ENCODE measurements at places on chromosomes 4 and X. TPM values are rescaled to one million over a fixed set of nuclear protein-coding genes. Genes with fewer than 3 reads are reported as not detected.

DNA sequence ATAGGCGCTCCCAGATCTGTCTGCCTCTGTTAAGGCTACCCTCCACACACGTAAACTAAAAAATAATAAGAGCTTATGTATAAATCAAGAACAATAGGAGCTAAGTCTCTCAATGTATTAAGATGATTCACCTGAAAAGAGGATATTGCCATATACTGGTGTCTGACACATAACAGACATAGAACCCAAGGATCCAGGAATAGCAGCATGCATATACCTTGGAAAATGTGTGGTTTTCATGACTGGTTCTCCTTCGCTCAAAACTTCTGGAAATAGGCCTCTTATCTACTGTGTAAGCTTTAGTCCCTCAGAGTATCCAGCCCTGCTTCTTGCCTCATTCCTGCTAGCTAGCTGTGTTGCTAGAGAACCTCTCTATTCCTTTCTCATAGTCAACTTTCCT lies 203.7 kb upstream of the SLITRK2 start:
- DNase-seq: no peak

The OPHN1 gene
- 22.3 TPM for total RNA-seq

The LONRF3 gene
- total RNA-seq: 8.8 TPM

- no peak for DNase-seq
Observed at GRCh38 chr4:4697584-4697983, 155.7 kb upstream of the STX18 start.

The SPANXA2 gene
- not detected for total RNA-seq

The NKRF gene
- 22.4 TPM for total RNA-seq

GRCh38 chr4:1572010-1572385 lies 112.1 kb downstream of the FAM53A start:
- DNase-seq: no peak

- no peak for DNase-seq
Observed at GRCh38 chr4:101954351-101954750, 163.8 kb downstream of the BANK1 start.

DNA sequence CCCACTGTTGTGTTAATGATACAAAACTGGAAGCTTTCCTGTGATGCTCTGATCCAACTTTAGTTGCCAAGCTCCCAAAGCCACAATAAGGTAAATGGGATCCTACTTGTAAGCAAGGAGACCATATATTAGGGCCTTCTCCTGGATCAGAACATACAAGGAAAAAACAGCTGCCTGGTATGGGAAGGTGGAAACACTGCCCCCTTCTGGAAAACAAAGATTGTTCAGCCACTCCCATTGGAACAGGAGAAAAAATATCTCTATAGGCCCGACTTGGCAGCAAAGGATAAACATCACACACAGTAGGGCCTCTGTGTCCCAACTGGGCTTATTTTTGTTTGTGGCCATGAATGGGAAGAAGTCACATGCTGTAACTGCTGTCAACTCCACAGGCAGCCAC lies 166.5 kb downstream of the TBX22 start:
- DNase-seq: no peak
